ENCODE measurements at places on chromosomes 5 and 9. TPM values are rescaled to one million over a fixed set of nuclear protein-coding genes. Genes with fewer than 3 reads are reported as not detected.

DNA sequence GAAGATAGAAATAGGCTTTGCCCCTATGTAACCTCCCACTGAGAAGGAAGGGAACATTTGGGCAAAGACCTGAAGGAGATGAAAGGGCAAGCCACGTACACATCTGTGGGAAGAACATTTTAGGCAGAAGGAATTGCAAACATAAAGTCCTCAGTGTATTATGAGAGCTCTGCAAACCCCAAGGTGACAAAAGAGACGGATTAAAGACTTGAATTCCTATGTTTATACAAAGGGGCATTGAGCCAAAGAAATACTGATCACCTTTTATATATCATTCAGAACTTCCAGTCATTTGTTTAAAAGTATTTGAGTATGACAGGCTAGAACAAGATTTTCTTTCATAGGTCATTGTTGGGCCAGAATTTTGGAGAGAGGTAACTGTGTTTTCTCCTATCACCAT lies 90.2 kb upstream of the ATG10 start:
- no peak for DNase-seq

DNA sequence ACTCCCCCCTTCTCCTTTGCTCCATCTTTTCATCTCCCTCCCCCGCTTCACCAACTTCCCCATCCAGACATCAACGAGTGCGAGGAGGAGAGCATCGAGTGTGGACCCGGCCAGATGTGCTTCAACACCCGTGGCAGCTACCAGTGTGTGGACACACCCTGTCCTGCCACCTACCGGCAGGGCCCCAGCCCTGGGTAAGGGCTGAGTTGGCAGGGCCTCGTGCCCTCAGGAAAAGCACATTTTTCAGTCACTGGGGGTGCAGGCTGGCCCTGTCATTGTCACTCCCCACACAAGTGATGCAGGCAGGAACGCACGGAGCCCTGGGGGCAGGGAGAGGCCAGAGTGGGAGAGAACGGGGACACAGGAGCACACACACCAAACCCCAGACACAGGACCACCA lies 12.4 kb upstream of the ASS1 start:
- DNase-seq, result no peak

GRCh38 chr5:129687941-129688340 lies 60.0 kb upstream of the MINAR2 start:
- no peak for DNase-seq

GRCh38 chr5:113201715-113202114 lies 225.1 kb downstream of the DCP2 start:
- no peak for DNase-seq

GRCh38 chr9:125732562-125732961 lies 14.6 kb upstream of the PBX3 start:
- DNase-seq, result no peak

GRCh38 chr5:25362799-25363198 lies 718.0 kb upstream of the CDH10 start:
- no peak for DNase-seq

DNA sequence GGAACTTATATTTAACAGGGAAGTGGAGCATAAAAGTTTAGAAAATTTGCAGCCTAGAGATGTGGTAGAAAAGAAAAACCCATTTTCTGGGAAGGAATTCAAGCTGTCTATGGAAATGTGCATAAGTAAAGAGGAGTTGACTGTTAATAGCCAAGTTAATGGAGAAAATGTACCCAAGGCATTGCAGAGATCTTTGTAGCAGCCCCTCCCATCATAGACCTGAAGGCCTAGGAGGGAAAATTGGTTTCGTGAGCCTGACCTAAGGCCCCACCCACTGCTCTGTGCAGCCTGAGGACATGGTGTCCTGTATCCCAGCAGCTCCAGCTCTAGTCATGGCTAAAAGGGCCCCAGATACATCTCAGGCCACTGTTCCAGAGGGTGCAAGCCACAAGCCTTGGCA lies 772.4 kb upstream of the RIOK2 start:
- DNase-seq, result no peak

- no peak for DNase-seq
Observed at GRCh38 chr5:154209591-154210081, 19.1 kb downstream of the GALNT10 start.

DNA sequence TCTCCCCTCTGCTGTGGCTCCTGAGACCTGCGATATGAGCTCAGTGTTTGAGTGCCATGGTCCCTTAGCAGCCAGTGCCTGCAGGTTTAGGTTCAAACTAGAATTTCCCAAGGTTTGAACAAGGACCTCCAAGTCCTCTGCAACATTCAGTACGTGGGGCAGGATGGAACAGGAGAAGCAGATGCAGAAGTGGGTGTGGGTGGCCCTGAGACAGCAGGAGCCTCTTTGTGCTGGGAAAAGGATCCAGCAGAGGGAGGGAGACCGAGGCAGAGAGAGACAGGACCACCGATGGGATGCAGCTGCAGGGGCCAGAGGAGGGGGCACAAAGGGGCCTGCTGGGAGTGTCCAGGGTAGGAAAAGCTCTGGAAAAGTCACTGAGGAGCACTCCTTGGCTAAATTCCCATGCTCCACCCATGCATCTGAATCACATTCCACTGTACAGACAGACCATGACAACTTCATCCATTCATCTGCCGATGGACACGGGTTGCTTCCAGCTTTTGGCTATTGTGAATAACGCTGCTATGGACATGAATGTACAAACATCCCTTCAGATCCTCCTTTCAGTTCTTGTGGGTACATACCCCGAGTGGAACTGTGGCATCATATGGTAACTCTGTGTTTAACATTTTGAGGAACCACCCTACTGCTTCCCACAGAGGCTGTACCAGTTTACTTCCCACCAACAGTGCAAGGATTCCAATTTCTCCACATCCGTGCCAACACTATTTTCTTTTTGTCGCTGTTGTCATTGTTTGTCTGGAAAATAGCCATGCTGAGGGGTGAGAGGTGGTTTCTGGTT lies 26.7 kb upstream of the SUSD3 start:
- DNase-seq, result no peak

DNA sequence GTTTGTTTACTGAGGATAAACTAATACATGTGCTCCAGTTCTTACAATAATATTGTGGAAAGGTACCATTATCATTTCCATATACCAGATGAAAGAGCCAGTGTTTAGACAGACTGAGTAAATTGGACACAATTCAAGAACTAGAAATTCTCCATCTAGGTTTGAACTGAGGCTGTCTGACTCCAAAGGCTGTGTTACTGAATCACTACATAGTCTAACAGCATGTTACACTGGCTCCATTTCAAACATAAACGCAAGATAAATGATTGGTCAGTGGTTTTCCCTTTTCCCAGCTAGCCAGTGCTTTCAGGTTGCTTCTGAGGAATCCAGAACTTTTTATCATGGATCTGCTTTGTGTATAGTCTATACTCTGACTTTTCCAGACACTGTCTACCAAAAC lies 8.1 kb downstream of the SPDL1 start:
- DNase-seq, result no peak

DNA sequence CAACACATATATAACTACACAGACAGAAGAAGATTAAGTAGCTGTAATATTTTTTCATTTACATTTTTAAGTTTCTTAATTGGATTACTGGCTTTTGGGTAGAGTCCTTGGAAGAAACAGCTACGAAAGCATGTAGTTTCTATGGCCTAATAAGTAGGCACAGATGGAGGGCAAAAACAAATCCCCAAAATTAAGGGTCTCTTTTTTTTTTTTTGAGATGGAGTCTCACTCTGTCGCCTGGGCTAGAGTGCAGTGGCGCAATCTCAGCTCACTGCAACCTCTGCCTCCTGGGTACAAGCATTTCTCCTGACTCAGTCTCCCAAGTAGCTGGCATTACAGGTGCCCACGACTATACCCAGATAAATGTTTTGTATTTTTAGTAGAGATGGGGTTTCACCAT lies 27.1 kb upstream of the MTMR12 start:
- no peak for DNase-seq

DNA sequence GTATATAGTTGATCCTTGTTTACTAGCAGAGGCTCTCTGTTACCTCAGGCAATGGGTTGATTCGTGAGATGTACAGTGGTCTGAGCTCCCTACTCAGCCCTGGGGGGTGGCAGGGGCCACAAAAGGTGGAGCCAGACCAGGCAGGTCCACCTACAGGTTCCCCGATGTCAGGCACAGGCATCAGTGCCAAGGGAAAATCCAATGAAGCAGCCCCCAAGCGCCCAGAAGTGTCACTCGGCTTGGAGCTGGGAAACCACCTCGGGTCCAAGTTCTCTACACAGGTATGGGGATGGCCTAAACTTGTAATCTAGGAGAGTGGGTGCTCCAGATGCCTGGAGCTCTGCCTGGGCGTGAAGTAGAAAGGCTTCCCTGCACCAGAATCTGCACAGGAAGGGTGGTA lies 188.8 kb downstream of the KIAA0825 start:
- DNase-seq, result no peak

- no peak for DNase-seq
Observed at GRCh38 chr5:174259696-174260420, 214.4 kb downstream of the NSG2 start.

DNA sequence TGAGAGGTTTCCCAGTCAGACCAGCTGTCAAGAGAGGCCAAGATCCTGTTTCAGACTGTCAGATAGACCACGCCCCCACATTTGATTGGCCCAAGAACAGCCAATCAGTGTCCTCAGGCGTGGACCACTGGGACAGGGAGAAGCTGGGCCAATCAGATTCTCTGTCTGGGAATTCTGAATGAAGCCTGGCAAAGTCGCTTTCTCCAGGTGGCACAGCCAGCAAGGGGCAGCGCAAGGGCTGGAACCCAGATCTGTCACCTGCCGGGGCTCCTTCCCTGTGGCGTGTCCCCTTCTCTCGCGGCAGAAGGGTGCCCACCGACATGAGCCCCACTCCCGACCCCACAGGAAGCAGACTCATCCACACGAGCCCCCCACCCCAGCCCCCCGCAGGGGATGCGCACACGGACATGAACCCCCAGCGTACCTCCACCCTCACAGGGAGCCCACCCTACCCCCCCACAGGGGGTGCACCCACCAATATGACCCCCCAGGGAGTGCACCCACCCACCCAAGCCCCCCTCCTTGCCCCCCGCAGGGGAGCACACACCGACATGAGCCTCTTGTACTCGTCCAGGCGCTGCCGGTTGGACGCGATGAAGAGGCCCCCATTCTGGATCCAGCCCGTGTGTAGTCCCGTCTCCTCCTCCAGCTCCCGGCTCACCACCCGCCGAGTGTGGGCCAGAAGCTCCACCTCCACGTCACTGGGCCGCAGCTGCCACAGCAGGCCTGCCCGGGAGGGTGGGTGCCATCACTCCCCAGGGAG lies 6.1 kb downstream of the SARDH start:
- DNase-seq, result no peak

- no peak for DNase-seq
Observed at GRCh38 chr9:4982721-4983482, 2.2 kb upstream of the JAK2 start.

GRCh38 chr5:15321776-15322175 lies 178.2 kb upstream of the FBXL7 start:
- no peak for DNase-seq

DNA sequence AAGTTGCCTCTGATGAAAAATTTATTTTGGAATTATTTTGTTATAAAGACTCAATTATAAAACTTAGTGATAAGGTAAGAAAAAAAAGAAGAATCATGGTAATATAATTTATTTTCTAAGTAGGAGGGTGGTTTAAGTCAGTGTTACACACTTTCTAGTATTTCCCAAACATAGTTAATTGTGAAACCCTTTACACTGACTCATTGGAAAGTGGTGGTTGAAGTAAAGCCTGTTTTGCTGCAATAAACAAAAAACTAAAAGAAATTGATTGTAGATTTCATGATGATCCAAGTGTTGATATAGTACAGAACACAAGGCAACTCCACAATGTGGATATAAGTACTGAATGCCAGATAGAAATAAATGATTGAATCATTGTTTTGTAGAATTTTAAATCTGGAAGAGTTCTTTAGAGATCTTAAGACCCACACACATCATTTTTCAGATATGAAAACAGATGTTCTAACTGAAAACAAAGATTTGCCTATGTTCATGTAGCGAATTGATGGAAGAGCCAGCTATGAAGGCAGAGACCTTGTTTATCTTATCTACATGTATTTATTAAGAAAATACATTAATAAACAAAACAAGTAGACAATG lies 539.8 kb downstream of the PRELID2 start:
- no peak for DNase-seq

DNA sequence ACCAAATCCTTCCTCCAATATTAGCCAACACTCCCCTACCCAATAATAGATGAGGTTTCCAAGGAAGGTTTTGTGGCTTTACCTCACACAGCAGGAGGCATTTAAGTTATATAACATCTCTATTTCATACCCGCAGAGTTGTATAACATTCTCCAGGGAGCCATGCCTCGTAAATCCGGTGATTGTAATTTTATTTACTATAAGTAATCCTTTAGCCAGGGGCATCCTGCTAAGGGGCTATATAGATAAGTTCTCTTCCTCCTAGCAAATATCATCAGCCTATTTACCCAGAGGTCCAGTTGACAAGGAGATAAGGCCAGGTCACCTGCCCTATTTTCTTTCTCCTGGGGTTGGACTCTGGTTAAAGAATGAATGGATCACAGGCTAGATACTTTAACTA lies 2051.0 kb downstream of the EFNA5 start:
- no peak for DNase-seq

DNA sequence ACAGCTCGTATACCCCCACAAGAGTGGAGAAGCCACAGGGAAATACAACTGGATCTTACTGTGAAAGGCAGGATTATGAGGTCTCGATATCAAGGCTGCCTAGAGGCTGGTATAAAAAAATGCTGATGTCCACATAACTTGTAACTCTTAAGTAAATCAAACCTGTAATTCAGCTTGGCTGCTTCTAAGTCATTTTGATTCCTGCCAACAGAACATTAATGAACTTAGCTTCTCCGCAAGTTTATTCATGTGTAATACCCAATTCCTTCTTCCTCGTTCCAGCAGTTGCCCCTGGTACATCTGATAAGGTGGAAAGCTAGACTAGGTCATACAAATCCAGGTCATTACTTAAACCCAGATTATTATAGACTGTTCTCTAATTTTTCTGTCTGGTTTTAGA lies 16.4 kb upstream of the SMIM15 start:
- DNase-seq, result no peak

PTGES gene
- 2.1 TPM for total RNA-seq

ANKDD1B gene
- 7.3 TPM for total RNA-seq

FSD1L gene
- 4.1 TPM for total RNA-seq

FSTL4 gene
- total RNA-seq, result 1.4 TPM

ARL14EPL gene
- not detected for total RNA-seq

ENTPD8 gene
- total RNA-seq, result not detected

ADGRD2 gene
- total RNA-seq, result not detected

Data from upper lobe of left lung (tissue), 6 donors.